Nephron progenitor cell (in vitro differentiated cells): ENCODE measurements at places on chromosomes 1 and 21.

DNA sequence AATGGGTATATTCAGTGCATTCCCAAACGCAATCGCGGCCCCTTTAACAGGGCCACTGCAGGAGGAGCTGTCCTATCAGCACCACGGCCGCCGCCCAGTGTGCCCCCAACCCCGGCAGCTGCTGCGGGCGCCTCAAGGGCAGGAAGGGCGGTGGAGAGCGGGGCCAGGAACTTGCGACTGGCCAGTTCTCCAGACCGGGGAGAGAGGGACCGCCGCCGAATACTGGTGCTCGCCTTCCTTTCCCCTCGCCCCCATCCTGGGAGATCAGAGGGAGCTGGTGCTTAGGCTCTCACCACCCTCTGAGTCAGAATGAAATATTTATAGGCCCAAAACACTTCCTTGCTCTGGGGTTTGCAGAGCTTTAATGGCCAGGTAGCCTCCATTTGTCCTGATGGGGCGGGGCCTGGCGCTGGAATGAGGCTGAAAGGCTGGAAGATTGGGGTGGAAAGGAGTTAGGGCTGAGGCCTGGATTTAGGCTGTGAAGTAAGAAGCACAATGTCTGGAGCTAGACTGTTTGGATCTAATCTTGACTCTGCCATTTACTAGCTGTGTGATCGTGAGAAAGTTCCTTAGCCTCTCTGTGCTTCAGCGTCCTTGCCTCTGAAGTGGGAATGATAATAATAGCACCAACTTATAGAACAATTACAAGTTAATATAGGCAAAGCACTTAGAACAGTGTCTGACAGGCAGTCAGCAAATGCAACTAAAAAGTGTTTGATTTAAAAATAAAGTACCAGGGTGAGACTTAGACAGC lies 75.5 kb downstream of the NAV1 start:
- DNase-seq: peak; percentile 89

GRCh38 chr21:41726970-41727783 lies 39.7 kb downstream of the RIPK4 start:
- DNase-seq: no peak

DNA sequence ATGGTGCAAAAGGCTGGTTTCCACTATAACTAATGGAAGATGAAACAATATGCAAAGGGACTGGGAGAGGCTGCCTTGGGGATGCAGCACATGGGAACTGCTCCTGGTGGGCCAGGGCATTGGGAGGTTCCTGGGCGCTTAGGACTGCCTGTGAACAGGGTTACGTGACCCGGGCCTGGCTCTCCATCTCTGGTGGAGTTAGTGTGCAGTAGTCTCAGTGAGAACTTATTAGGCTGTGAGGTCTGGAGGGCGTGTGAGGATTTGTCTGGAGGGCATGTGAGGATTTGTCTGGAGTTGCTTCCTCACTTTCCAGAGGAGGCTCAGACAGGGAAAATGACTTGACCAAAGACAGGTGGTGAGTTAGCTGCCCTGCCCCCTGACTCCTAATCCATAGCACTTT lies 1.5 kb upstream of the ETV3L start:
- DNase-seq: no peak

GRCh38 chr1:171166361-171166760 lies 18.7 kb upstream of the FMO2 start:
- DNase-seq: no peak

DNA sequence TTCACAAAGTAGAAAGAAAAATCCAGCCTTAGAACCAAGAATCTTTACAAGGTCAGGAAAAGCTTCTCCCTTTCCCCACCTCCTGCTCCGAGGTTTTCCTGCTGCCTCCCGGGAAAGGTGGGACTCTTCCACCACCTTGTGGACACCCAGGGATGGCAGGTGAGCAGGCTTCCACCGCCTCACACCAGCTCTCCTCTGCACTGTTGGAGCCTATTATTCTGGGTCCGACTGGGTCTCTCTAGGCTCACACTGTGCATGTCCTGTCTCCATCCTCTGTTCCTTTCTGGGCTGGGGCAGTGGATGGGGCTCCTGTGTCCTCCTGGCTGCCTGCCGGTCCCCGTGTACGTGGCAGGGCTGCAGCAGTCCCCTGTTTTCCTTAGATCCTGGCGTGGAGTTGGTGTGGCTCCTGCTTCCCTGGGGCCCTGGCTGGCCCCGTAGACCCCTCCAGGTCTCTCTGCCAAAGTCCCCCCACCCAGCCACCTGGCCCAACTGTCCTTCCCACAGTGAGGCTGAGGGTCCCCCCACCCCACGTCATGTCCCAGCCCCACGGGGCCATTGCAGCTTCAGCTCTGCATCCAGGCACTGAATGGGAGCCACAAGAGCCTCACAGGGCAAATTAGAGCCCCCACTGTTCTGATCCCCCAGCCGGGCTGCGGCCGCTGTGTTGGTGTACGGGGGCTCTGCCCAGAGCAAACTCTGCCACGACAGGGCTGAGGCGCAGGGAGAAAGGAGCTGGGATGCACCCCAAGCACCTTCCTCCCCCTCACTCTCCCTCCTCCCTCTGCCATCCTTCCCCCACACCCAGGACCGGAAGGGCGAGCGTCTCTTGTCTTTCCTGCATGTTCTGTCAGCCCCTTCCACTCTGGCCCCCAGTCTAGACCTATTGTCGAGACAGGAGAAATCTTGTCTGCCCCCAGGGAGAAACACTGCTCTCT lies 3.3 kb upstream of the SLC45A1 start:
- peak; percentile 78 for DNase-seq

DNA sequence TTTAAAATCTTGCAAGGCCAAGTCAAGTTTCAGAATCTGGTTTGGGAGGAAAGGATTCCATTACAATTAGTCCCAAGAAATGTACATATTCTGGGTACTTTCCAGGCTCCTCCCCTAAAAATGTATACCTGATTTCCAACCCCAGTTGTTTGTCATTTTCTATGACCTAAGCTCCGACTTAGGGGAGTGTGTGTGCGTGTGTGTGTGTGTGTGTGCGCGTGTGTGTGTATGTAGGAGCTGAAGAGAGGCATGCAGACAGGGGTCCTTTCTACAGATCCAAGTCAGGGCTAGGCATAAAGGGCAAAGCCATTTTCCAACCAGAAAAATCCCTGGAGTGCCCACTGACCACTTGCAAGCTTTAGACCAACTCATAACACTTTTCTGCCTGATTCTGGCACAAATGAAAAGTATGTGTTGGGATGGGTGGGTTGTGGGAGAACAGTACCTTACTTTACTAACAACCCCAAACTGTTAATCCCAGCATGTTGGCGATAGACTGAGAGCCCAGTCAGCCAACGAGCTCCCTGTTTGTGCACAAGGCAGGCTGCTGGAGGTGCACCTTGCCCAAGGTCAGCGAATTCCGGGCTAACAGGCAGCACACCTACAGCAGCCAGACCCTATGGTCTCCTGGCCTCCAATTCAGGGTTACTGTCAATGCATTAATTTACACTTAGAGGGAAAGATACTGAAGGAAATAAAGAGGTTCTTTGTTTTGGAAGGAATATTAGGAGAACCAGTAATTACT lies 1.7 kb downstream of the TRABD2B start:
- no peak for DNase-seq

DNA sequence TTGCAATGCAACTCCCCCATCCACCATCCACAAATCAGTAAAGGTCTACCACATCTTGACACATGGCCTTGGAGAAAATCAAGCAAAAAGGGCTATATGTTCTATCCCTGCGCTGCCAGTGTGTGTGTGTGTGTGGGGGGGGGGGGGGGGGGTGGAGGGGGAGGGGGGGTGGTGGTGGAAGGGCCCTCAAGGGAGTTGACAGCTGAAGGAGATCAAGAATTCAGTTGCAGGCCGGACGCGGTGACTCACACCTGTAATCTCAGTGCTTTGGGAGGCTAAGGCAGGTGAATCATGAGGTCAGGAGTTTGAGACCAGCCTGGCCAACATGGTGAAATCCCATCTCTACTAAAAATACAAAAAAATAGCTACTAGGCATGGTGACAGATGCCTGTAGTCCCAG lies 37.6 kb upstream of the CLIC4 start:
- DNase-seq: no peak

GRCh38 chr1:24351918-24352627 lies 32.9 kb downstream of the GRHL3 start:
- DNase-seq: no peak

- DNase-seq: no peak
Observed at GRCh38 chr1:173332026-173332425, 124.9 kb upstream of the TNFSF4 start.
